ENCODE measurements at places on chromosomes 12 and 14.

DNA sequence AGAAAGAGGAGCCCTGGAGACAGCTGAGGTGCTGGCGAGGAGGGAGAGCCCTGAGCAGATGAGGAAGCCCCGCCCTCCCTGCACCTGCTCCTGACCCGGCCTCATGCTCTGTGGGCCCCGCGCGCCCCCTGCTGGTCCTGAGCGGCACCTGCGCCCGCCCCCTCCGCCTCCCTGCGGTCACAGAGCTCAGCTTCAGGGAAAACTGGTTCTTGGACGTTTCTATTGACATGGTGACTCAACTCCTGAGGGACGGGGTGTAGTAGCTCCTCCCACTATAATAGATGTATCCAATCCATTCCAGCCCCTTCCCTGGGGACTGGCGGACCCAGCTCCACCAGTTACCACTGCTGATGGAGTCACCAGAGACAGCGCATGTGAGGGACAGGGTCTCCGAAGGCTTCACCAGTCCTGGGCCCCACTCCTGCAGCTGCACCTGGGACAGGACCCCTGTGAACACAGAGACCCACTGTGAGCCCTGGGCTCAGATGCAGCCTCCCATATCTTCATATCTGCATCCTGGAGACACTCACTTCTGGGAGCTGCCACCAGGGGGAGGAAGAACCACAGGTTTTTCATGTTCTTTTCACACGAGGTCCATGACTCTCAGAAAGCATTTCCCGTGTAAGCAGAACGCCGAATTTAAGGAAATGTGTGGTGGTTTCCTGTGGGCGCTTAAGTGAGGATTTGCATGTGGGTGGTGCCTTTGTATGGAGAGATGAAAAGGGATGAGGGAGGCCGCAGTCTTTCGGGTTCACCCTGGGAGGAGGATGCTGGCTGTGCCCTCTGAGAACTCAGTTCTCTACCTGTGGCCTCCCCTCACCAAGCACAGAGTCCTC, 1346.4 kb downstream of the TMEM121 start:
- DNase-seq = no peak

- no peak for DNase-seq
These were observed 49.4 kb downstream of the DPF3 start for GRCh38 chr14:72844524-72844923.

GRCh38 chr12:95870897-95871296, 12.1 kb downstream of the SNRPF start:
- DNase-seq = no peak

- no peak for DNase-seq
These were observed 18.6 kb downstream of the APOBEC1 start for GRCh38 chr12:7647071-7647470.

GRCh38 chr14:22791301-22791700, 23.9 kb downstream of the SLC7A7 start:
- no peak for DNase-seq

DNA sequence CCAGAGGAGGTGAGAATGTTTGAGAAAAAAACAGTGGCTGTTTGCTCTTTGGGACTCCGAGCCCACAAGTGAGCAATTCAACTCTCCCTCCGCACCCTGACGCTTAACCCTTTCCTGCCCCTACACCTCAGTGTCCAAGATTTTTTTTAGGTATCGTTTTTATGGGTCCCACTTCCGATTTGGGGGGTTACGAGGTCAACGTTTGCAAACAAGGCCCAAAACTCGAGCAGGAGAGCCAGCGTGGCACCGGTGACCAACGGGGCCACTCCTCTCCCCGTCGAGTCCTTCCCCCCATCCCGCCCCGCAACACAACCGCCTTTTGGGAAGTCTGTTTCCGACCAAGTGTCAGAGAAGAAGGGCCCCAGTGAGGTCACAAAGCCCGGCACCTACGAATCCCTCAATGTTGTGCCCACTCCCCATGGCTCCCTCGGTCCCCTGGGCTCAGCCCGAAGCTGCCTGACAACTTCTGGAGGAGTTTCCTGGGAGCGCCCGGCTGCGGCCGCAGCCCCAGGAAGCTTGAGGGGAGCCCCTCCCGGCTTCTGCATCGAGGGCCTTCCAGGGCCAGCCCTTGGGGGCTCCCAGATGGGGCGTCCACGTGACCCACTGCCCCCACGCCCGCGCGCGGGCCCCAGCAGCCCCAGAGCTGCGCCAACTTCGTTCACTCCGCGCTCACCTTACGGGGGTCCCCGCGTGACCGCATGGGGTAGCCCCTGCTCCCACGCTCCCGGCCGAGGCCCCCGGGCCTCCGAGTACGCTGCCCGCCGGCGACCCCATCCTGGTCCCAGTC, 1.2 kb downstream of the CDK2AP1 start:
- DNase-seq = peak; percentile 55

- peak; percentile 31 for DNase-seq
These were observed 84.4 kb downstream of the C2CD5 start for GRCh38 chr12:22459838-22460490.
